PC-9 (cell line): ENCODE measurements at places on chromosomes 1 and 21. TPM values are rescaled to one million over a fixed set of nuclear protein-coding genes. Genes with fewer than 3 reads are reported as not detected.

GRCh38 chr1:26833432-26834405, 7.2 kb downstream of the ZDHHC18 start:
- no peaks in the 10 kb centered on the region for H3K27me3 ChIP-seq
- H3K4me3 ChIP-seq, result no peak overlapping the region
- no peak overlapping the region for H3K27ac ChIP-seq
- DNase-seq, result no peak

GRCh38 chr1:84339503-84339902, 38.0 kb downstream of the SAMD13 start:
- H3K36me3 ChIP-seq, result no peaks in the 10 kb centered on the region
- no peak overlapping the region for H3K27ac ChIP-seq
- DNase-seq, result no peak
- no peak overlapping the region for H3K4me3 ChIP-seq
- no peaks in the 10 kb centered on the region for H3K27me3 ChIP-seq

GRCh38 chr21:44647222-44647552, 973 bp downstream of the KRTAP10-11 start:
- peaks cover 52% of the 10 kb centered on the region for H3K27me3 ChIP-seq
- no peak for DNase-seq
- H3K27ac ChIP-seq, result no peak overlapping the region
- H3K4me3 ChIP-seq, result no peak overlapping the region
- no peaks in the 10 kb centered on the region for H3K36me3 ChIP-seq

GRCh38 chr1:241711326-241711725, 59.2 kb downstream of the WDR64 start:
- no peaks in the 10 kb centered on the region for H3K27me3 ChIP-seq
- no peak overlapping the region for H3K4me3 ChIP-seq
- no peak overlapping the region for H3K27ac ChIP-seq
- no peaks in the 10 kb centered on the region for H3K36me3 ChIP-seq

DNA sequence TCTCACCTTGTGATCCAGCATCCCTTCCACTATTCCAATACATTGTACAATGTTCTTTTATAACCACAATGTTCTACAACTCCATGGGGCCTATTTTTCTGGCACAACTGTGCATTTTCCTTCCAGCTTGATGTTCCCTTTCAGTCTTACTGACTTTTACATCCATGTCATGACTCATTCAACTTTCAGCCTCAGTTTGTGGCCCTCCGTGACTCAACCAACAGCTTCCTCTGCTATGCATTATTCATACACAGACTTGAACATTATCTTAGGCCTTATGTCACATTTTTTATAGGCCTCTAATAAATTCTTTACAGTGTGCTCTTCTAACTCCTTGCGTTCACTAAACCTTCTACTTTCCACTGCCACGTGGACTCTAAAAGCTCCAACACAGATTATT, 119.4 kb upstream of the PRMT6 start:
- H3K4me3 ChIP-seq, result no peak overlapping the region
- no peak overlapping the region for H3K27ac ChIP-seq
- no peaks in the 10 kb centered on the region for H3K36me3 ChIP-seq
- H3K4me1 ChIP-seq, result no peaks in the 10 kb centered on the region

- H3K27ac ChIP-seq, result no peak overlapping the region
- no peaks in the 10 kb centered on the region for H3K4me1 ChIP-seq
- H3K36me3 ChIP-seq, result no peaks in the 10 kb centered on the region
- DNase-seq, result no peak
- H3K4me3 ChIP-seq, result no peak overlapping the region
- no peaks in the 10 kb centered on the region for H3K27me3 ChIP-seq
Observed at GRCh38 chr21:28834335-28835238, 158.1 kb downstream of the LTN1 start.

The NTMT2 gene
- total RNA-seq, result not detected in 2 replicates

The LCE1B gene
- not detected in 2 replicates for total RNA-seq

The SLC44A3 gene
- total RNA-seq, result 11.0 and 17.5 TPM in 2 replicates

The UBASH3A gene
- not detected in 2 replicates for total RNA-seq
